SIG-M5 (cell line): ENCODE measurements at places on chromosomes 4 and X.
A peak's percentile ranks its signal among the peaks of the same experiment; 100 is the strongest.

GRCh38 chrX:126338916-126339315 lies 172.8 kb upstream of the DCAF12L2 start:
- no peak for DNase-seq

- no peak for DNase-seq
These were observed 180.3 kb upstream of the PPARGC1A start for GRCh38 chr4:24070117-24070516.

- DNase-seq, result no peak
These were observed 32.0 kb downstream of the SMPX start for GRCh38 chrX:21725916-21726315.

GRCh38 chrX:100076031-100076430 lies 334.0 kb downstream of the PCDH19 start:
- no peak for DNase-seq

- DNase-seq, result peak; percentile 35
These were observed 70.1 kb upstream of the LSM6 start for GRCh38 chr4:146105464-146105863.

- DNase-seq, result no peak
These were observed at the start of gene ZDHHC15 for GRCh38 chrX:75522565-75523431. TSS of gene ZDHHC15 (minus strand) at chrX:75523037. CDS start at chrX:75523024, 13 bp downstream.

DNA sequence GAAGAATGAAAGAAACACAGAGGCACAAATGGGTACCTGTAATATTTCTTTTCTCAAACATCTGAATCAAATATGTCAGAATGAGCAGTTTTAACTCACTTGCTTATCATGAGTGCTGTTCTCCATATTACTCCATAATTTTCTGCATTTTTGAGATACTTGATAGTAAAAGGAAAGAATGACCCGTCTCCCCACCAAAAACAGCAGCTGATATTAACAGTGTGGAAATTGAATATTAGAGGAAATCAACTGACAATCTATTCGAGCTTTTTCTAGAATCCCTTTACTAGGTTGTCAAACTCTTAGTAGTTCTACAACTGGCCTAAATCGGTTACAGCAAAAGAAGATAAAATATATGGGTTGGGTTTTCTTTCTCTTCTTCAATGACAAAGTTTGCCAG lies 49.9 kb upstream of the HELT start:
- no peak for DNase-seq
